Neural progenitor cell (in vitro differentiated cells): ENCODE measurements at places on chromosomes 5 and 9.
A peak's percentile ranks its signal among the peaks of the same experiment; 100 is the strongest.

DNA sequence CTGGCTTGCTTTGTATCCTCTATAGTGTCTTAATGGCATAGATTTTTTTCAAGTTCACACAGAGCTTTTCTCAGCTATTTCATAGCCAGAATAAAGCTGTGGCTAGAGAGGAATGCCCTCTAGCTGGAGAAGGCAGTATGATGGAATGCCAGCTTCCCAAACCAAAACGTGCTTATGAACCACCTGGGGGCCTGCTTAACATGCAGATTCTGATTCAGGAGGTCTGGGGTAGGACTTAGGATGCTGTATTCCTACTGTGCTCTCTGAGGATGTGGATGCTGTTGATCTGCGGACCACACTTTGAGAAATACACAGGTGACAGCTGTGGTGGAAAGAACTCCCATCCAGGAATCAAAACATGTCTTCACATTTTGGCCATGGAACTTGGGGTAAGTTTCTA lies 49.9 kb upstream of the DPYSL3 start:
- peak; percentile 50 for DNase-seq

- no peak for DNase-seq
These were observed 2.2 kb downstream of the ABLIM3 start for GRCh38 chr5:149143470-149143869.

DNA sequence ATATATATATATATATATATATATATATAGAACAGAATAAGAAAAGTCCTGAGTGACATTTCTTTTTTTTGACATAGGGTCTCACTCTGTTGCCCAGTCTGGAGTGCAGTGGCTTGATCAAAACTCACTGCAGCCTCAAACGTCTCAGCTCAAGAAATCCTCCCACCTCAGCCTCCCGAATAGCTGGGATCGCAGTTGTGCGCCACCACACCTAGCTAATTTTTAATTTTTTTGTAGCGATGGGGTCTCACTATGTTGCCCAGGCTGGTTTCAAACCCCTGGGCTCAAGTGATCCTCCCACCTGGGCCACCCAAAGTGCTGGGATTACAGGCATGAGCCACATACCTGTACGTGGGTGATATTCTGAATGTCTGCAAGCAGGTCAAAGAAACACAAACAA lies 48.3 kb downstream of the SPRY4 start:
- no peak for DNase-seq

DNA sequence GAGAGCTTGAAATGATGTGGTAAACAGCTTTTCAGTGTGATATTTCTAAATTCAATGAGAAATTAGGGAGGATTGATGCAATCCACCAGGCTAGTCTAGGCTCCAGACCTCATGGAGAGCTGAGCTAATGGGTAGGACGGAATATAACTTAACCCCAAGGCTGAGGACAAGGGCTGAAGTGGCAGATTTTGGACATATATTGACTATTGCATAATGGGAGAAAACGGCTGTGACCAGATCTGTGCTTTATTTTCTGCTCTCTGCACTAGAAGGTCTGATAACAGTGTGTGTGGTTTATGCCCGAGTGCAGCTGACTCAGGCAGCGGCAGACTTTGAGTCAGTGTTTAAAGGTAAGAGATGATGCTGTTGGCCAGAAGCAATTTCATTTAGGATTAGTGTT lies 70.6 kb downstream of the ACTBL2 start:
- no peak for DNase-seq

GRCh38 chr5:149656576-149657182 lies 73.4 kb upstream of the PPARGC1B start:
- peak; percentile 65 for DNase-seq

- DNase-seq: no peak
These were observed 95.8 kb downstream of the RMI1 start for GRCh38 chr9:84076384-84076783.

DNA sequence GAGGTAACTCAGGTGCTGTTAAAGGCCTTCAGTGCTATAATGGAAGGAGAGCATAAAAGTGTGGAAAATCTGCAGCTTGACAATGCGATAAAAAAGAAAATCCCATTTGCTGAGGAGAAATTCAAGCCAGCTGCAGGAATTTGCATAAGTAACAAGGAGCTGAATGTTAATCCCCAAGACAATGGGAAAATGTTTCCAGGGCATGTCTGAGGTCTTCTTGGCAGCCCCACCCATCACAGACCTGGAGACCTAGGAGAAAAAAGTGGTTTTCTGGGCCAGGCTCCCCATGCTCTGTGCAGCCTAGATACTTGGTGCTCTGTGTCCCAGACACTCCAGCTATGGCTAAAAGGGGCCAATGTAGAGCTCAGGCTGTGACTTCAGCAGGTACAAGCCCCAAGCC lies 1159.6 kb downstream of the CDH18 start:
- no peak for DNase-seq

- DNase-seq: peak; percentile 71
These were observed 54.7 kb upstream of the SUSD3 start for GRCh38 chr9:93003552-93004407.

- DNase-seq: no peak
These were observed 27.6 kb upstream of the CDKN2AIPNL start for GRCh38 chr5:134439210-134439654.

- no peak for DNase-seq
These were observed 142.9 kb downstream of the GNA14 start for GRCh38 chr9:77505232-77505631.

- no peak for DNase-seq
These were observed 37.8 kb upstream of the FUBP3 start for GRCh38 chr9:130541533-130541932.
